Omental fat pad (tissue), 4 donors: ENCODE measurements at places on chromosomes 7 and 10.

DNA sequence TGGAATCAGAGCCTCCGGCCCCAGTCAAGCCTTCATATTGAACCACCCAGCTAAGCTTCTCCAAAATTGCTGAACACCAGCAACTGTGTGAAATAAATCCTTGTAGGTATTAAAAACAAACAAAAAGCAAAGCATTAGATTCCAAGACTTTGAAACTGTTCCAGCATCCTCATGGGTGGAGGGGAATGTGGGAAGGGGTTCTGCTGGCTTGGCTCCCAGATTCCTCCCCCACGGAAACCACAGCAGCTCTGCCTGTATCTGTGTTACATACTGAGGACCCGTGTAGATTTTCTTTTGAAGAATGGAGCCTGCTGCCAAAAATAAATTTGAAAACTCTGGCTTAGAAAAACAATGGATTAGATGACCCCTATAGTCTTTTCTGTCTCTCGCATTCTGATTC lies 20.0 kb downstream of the AKR1B1 start:
- DNase-seq = no peak

- DNase-seq = no peak
Observed at GRCh38 chr7:121372376-121373010, 23.6 kb downstream of the FAM3C start.

- no peak for DNase-seq
Observed at GRCh38 chr10:102832987-102833386, 4.2 kb downstream of the CYP17A1 start.

GRCh38 chr7:39919646-39920045 lies 30.4 kb upstream of the CDK13 start:
- DNase-seq = no peak

DNA sequence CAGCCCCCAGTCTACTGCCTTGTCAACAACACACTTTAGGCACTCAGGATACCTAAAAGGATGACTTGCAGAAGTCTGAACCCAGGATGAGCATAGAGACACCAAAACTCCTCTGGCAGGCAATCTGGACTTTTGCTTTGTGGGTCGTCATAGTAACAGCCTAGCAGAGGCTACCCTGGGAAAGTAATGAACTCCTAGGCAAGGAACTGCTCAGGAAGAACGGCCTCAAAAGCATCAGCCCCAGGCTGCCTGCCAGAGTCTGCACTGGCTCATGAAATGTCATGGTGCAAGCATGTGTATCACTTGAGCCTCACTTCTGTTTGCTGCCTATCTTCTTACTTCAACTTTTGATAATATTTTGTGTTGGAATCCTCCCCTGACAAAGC lies 715.1 kb downstream of the GRID1 start:
- no peak for DNase-seq

DNA sequence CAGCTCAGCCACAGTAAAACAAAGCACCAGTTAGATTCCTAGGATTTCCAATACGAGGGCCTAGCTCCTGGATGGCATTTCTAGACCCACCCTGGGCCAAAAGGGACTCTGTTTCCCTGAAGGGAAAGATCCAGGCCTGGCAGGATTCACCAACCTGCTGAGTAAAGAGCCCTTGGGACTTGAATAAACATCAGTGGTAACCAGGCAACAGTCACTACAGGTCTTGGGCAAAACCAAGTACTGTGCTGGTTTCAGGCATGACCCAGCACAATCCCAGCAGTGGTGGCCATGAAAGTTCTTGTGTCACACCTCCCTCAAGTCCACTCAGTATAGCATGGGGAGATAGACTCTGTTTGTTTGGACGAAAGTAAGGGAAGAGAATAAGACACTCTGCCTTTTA lies 31.0 kb upstream of the STARD3NL start:
- DNase-seq = no peak

DNA sequence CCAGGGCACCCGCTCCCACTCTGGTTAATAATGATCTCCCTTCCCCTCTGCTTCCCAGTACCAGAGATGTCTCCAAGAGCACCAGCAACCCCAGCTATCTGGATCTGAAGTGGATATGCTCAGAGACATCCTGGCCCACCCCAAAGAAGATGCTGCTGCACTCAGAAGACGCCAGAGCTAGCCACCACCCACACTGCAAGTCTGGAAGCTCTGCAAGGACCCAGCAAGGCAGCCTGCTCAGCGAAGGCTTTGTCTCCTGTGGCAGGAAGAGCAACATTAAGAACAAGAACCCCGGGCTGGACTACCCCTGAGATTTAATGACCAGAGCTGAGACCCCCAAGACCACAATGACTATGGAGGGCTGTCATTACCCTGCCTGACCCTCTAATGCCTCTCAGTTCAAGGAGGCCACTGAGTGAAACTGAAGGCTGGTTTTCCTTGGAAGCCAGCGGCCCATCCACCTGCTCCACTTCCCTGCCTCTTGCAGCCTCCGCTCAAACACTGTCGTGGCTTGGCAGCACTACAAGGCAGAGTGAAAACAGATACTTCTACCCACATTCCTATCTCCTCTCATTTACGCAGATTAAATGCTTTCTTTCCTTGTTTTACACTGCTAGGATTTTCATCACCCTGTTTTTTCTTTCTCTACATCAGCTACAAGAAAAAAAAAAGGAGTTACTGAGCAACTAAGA lies 202.2 kb downstream of the SNX10 start:
- no peak for DNase-seq

- no peak for DNase-seq
Observed at GRCh38 chr10:50990568-50991455, 83.5 kb upstream of the PRKG1 start.

GRCh38 chr7:157612009-157612663 lies 275.3 kb downstream of the DNAJB6 start:
- no peak for DNase-seq
